ENCODE measurements at places on chromosomes 1 and 21. TPM values are rescaled to one million over a fixed set of nuclear protein-coding genes. Genes with fewer than 3 reads are reported as not detected.

The PTGFRN gene
- total RNA-seq: 9.0 TPM

The BCAR3 gene
- 51.5 TPM for total RNA-seq

The MYOM3 gene
- 0.05 TPM for total RNA-seq

The LHX8 gene
- not detected for total RNA-seq

The EXO1 gene
- 13.9 TPM for total RNA-seq

The TAL1 gene
- total RNA-seq: 25.8 TPM

The NHLH1 gene
- 0.13 TPM for total RNA-seq

The ANGPTL1 gene
- not detected for total RNA-seq

The TACSTD2 gene
- total RNA-seq: 10.3 TPM

The BTBD19 gene
- 5.9 TPM for total RNA-seq

The MYBPHL gene
- total RNA-seq: not detected

The PALMD gene
- 79.6 TPM for total RNA-seq

The FBXO44 gene
- total RNA-seq: 6.3 TPM

The OR2L8 gene
- not detected for total RNA-seq

The SPRR2E gene
- not detected for total RNA-seq

The LY9 gene
- total RNA-seq: not detected

The PCSK9 gene
- 0.33 TPM for total RNA-seq

The TLR5 gene
- 0.10 TPM for total RNA-seq

The OR2L2 gene
- not detected for total RNA-seq

The ELAVL4 gene
- total RNA-seq: not detected

The DYNLT5 gene
- total RNA-seq: 1.4 TPM

The MCOLN3 gene
- total RNA-seq: not detected

The KCND3 gene
- 0.07 TPM for total RNA-seq

The FAM72D gene
- total RNA-seq: 4.6 TPM

The A3GALT2 gene
- not detected for total RNA-seq

The KRTAP7-1 gene
- total RNA-seq: not detected

The DCDC2B gene
- not detected for total RNA-seq

Data from mammary microvascular endothelial cell (primary cell).